ENCODE measurements at places on chromosomes 13 and 19.

DNA sequence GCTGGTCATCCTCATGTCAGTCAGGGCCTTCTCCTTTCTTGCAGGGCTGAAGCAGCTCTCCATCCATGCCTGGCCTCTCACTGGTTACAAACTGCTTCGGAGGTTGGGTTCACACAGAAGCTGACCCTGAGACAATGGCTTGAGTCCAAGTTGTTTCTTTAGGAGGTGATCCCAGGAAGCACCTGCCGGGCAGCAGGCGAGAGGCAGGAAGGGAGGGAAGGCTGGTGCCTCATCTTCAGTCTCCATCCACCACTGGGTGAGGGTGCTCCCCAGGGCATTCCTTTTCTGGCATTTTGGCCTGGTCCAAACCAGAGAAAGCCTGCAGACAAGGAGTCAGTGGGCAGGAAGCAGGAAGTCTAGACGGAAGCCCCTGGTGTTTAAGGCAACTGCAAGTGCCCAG is 17.6 kb upstream of the SPATA13 start:
- DNase-seq: no peak

- DNase-seq: no peak
Observed at GRCh38 chr13:20566468-20566897, 474 bp upstream of the IFT88 start.

GRCh38 chr19:47813304-47813994 is 8.3 kb upstream of the CRX start:
- peak; percentile 88 for DNase-seq

DNA sequence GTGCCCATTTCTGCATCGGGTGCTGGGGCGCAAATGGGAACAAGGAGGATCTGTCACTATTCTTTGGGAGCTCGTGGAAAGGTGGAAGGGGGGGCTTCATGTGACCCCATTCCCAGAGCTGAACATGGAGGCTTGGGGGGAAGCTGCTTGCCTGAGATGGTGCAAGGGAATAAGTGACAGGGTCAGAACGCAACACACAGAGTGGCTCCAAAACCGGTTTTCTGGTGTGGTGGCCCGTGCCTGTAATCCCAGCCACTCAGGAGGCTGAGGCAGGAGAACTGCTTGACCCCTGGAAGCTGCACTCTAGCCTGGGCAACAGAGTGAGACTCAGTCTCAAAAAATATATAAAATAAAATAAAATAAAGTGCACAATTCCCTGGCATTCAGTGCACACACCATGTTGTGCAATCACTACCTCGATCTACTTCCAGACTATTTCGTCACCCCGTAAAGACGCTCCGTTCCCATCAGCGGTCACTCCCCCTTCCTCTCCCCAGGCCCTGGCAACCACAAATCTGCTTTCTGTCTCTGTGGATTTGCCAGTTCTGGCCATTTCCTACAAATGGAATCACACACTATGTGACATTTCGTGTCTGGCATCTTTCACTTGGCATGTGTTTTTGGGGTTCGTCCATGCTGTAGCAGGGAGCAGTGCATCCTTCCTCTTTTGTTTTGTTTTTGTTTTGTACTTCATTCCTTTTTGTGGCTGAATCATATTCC is 18.2 kb upstream of the COMP start:
- DNase-seq: no peak

DNA sequence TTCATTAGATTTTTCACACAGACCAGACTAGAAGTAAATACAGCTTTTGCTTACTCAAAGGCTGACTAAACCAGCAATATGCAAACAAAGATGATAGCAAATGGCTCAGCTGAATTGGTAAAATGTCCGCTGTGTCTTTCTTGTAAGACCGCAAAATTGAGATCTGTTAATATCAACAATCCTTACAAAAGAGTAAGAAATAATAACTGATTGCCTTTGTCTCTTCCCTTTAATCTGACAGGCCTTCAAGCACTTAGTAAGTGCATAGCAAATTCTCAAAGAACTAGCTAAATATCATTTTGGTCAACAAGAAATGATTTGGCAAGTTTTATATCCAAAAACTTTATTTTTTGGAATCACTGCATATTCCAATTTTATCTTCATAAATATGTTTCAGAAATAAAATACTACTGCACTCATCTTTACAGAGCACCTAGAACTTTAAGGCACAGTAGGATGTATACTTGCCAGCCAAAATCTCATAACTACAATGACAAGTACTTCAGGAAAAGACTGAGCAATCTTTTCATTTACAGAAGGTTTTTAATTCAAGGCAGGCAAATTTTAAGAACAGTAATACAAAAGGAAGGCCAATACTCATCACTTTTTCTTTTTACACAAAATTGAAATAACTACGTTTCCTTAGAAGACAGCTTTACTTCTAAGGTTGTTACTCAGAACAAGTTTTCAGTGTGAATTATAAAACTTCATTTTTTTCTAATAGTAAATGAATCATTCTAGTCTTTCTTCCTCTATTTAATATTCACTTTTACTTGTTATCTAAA is 1.1 kb downstream of the ELF1 start:
- DNase-seq: no peak

DNA sequence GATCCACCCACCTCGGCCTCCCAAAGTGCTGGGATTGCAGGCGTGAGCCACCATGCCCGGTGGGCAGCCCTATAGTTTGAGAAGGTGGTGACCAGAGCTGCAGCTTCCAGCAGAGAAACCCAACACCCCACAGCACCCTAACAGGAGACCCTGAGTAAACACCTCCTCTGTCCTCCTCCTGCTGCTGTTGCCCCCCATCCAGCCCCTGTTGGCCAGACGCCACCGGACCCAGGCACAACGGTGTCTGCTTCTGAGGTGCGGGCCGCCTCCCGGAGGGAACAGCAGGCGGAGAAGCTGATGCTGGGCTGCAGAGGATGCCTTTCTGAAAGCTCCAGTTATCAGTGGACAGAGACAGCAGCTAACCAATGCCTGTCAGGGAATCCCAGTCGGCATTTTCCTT is 175.5 kb downstream of the COL4A1 start:
- no peak for DNase-seq

GRCh38 chr19:18665771-18666202 is 17.7 kb upstream of the CRTC1 start:
- DNase-seq: no peak

GRCh38 chr19:6891761-6892385 is 4.5 kb downstream of the ADGRE1 start:
- DNase-seq: no peak
